ENCODE measurements at places on chromosomes 3 and 15.
A peak's percentile ranks its signal among the peaks of the same experiment; 100 is the strongest.

DNA sequence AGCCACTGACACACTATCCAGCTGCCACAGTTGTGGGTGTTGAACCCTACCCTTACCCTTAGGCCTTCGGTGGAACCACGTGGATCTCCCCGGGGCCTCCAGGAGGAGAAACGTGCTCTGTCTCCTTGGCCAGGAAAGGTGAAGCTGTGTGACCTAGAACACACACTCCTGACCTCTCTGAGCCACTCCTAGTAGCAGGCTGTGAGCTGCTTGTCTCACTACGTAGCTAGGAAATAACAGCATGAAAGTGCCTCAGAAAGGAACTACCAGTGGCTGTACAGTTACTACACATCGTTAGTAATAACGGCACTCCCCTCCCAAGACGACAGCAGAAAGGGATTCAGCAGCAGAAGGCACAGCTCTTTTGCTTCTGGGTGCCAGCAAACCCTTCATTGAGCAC, 36.2 kb upstream of the SLC6A6 start:
- DNase-seq, result no peak

DNA sequence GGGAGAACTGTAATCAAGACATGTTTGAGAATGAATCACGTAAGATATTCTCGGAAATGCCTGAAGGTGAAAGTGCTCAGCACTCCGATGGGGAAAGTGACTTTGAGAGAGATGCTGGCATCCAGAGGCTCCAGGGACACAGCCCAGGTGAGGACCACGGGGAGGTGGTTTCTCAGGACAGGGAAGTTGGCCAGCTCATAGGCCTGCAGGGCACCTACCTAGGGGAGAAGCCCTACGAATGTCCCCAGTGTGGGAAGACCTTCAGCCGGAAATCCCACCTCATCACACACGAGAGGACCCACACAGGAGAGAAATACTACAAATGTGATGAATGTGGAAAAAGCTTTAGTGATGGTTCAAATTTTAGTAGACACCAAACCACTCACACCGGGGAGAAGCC, 19.8 kb downstream of the ZSCAN2 start:
- DNase-seq, result no peak

DNA sequence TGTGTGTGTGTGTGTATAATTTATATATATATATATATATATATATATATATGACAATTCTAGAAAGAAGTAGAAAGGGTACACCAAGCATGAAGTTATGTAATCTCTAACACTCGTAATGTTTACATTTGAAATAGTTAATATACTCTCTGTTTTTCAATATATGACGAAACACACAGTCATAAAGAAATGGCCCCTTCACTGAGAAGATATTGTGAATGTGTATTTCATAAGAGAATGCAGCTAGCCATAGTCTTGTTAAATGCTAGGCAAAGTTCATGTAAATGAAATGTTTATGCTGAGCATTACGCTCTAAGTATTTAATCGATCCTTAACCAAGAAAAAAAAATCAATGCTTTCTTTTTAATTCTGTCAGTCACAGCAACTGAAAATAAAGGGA, 154.7 kb upstream of the TSPAN3 start:
- no peak for DNase-seq

DNA sequence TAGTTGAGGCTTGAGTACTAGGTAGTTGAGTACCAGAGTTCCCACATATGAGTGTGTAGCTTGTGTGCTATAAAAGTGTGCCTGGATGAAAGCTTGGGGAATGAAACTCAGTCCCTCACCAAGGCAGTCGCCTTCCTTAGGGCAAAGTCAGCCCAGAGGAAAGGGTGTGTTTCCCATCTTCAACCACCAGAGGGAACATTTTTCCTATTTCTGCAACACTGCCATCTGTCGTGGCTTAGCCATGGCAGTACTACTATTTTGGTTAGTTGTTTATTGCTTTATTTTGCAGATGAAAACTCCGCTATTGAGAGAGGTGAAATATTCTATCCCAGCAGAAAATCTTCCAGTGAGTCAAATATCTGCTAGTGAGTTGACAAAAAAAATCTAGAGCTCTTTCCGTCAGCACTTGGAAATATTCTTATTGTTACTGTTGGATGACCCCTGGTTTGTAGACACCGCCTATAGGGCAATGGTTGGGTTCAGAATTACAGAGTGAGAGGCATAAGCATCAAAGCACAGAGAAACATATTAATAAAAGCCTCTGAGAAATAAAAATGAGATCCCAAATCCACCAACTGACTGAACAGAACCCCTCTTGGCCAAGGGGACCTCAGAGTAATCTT, 239.9 kb downstream of the CPNE4 start:
- peak; percentile 45 for DNase-seq

All from EL (cell line).